ENCODE measurements at places on chromosomes 7 and 10.
A peak's percentile ranks its signal among the peaks of the same experiment; 100 is the strongest.

- DNase-seq, result no peak
Observed at GRCh38 chr10:92419740-92420545, 129.0 kb downstream of the MARCHF5 start.

GRCh38 chr10:73076360-73077183, 20.1 kb downstream of the P4HA1 start:
- no peak for DNase-seq

DNA sequence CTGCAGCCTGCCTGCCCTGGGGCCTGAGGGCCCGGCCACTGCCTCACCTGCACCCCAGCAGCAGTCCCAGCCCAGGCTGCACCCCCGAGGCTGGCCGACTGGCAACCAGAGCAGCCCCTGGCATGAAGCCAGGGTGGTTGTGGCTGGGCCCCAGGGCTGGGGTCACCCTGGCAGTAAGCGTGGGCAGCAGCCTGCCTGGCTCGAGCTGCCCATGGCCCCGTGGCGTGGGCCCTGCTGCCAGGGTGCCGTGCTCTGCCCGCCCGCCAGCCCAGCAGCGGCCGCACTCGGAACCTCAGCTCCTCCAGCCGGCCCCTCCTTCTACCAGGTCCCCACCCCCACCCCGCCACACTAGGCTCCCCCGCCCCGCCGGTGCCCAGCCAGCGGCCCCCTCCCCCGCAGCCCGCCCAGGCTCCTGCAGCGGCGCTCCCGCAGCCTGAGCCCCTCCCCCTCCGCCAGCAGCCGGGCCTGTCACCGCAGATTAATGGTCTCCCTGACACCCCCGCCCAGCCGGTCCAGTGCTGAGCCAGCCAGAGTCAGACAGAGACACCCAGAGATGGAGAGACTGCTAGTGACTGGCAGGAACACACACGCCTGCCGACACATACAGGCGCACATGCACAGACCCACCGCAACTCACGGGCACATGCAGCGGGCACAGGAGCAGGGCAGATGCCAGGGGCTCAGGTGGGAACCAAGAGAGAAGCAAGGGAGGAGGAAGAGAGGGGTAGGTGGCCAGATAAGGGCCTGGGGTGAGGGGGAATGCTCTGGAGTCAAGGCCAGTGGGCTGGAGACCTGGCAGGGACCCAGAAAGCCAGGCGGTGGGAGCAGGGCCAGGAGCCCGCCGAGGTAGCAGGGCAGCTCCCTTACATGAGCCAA, 22.4 kb downstream of the KCNH2 start:
- DNase-seq, result no peak

GRCh38 chr10:126481181-126481580, 92.9 kb upstream of the ADAM12 start:
- DNase-seq, result no peak

GRCh38 chr10:66521506-66521905, 404.3 kb upstream of the LRRTM3 start:
- no peak for DNase-seq

- no peak for DNase-seq
Observed at GRCh38 chr7:156176039-156176438, 363.8 kb upstream of the SHH start.

GRCh38 chr7:149743476-149744255, 29.7 kb downstream of the ZNF467 start:
- DNase-seq, result no peak

DNA sequence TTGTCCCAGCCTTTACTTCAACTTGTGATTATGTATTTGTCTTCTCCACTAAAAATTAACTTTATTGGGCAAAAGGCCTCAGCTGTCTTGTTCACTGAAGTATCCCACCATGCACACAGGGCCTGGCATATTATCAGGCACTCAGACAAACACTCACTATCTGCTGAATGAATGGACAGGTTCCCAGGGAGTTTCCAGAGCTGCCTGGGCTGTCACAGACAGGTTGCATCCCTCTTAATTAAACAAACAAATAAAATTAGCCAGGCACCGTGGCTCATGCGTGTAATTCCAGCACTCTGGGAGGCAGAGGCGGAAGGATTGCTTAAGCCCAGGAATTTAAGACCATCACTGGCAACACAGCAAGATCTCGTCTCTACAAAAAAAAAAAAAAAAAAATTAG, 1.5 kb upstream of the TSPAN14 start:
- DNase-seq, result no peak

DNA sequence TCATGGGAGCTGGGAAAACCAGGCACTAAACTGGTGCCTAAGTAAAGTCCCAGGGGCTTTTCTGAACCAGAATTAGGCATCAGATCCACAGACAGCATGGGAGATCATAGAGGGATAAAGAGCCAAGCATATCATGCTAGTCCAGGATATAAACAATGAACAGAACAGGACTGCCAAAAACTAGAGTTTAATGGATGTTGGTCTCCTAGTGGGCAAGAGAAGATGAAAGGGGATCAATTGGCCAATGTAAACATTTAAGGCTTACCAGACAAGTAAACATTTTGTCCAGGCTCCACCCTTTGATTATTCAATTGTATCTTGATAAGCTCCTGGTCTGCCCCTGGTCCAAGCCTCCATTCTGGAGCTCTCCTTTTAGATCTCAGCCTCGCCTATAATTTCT, 18.9 kb downstream of the MACC1 start:
- no peak for DNase-seq

DNA sequence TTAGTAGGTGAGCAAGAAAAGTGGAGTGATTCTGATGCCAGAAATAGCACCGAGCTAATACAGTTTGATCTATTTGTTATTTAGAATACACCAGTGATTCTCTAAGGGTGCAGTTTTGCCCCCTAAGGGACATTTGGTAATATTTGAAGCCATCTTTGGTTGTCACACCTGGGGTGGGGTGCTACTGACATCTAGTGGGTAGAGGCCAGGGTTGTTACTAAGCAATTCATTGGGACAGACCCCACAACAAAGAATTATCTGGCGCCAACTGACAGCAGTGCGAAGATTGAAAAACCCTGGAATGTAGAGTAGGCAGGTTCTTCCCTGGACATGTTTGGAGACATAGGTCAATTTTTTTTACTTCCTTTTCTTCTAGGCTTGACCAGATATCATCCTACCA, 14.6 kb downstream of the PALS2 start:
- DNase-seq, result peak; percentile 15

DNA sequence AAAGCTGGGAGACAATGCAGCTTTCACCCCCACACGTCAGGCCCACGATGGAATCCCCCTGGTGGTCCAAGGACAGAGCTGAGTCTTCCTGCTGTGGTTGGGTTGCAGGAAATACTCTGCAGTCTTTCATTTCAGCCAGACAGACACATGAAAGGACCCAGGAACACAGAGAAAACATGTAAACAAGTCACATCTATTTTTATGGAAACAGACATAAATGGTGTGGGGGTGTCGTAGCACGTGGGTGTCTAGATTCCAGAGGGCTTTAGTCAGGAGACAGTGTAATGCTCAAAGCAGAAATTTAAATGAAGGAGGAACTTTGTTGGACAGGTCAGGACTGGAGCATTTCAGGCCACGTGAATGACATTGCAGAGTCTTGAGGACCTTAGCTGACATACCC, 444.6 kb downstream of the SUGCT start:
- no peak for DNase-seq

DNA sequence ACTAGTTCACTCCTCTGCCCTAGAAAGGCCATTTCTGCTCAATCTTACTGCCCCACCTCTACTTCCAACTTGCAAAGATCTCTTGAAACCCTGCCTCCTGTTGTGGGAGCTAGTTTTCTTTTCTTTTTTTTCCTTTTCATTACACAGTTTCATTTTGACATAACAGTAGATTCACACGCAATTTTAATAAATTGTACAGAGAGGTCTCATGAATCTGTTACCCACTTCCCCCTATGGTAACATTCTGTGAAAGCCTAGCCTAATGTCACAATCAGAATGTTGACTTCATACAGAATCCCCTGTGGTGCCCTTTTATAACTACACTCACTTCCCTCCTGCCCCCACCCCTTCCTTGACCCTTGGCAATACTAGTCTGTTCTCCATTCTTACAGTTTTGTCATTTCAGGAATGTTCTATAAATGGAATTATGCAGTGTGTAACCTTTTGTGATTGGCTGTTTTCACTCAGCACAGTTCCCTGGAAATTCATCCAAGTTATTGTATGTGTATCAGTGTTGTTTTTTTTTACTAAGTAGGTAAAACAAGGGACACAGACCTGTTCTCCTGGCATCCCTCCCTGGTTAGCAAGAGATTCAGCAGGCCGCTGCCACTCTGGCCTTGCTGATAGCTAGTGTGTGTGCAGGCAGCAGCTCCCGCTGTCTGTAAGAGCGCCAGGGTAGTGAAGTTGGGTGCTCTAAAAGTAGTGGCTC, 21.5 kb downstream of the CHST3 start:
- DNase-seq, result no peak

- DNase-seq, result no peak
Observed at GRCh38 chr7:155919391-155920067, 107.3 kb upstream of the SHH start.

DNA sequence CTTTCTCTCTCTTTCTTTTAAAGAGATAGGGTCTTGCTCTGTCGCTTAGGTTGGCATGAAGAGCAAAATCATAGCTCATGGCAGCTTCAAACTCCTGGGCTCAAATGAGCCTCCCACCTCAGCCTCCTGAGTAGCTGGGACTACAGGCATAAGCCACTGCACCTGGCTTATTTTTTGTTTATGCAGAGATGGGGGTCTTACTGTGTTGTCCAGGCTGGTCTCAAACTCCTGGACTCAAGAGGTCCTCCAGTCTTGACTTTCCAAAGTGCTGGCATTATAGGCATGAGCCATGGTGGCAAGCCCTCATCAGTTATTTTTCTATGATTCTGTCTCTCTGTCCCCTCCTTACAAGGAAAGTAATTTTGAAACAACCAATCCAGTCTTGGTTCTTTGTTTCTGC, 1.1 kb upstream of the BAG3 start:
- no peak for DNase-seq

DNA sequence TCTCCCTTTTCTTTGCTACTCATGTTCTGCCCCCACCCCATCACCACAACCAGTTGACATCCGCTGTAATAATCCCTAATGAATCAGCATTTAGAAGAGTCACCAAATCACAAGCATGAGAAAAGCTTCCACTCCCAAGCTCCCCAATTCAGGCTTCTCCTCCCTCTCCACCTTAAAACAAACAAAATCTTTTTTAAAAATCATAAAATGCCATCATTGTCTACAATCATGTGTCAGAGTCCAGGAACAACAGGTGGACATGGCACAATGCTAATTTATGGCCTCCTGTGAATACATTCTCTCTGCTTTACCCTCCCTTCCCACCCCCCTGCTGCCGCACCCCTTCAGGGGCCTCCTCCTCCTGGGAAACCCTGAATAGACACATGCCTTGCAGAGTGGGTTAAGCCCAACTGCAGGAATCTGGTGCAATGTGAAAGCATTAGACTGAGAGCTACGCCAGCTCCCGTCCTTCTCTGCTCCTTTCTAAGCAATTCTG, 3.7 kb downstream of the LRRC4 start:
- no peak for DNase-seq

- DNase-seq, result no peak
Observed at GRCh38 chr7:47389923-47390630, 191.8 kb downstream of the TNS3 start.

DNA sequence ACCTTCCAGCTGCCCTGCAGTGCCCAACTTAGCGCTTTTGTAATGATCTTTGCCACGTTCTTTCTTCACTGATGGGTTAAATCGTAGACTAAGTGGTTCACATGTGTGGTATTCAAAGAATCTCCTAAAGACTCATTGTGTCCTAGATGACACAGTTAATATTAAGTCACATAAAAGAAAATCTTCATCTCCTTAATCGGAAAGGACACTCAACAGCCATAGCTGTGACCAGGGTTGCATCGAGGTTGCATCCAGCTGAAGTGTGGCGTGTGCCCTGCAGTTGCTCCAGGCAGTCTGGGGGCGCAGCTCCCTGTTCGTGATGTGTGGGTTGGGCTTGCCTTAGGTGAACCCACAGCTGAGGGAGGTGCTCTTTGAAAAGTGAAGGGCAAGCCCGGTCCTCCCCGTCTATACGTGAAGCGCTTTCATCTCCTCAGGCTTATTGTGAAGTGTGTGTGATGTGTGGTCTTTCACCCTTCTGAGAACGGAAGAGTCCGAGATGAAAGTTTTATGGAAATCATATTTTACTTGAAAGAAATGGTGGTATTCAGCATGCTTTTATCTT, 122.7 kb downstream of the TRRAP start:
- no peak for DNase-seq

- no peak for DNase-seq
Observed at GRCh38 chr7:155698633-155699032, 54.2 kb downstream of the RBM33 start.

DNA sequence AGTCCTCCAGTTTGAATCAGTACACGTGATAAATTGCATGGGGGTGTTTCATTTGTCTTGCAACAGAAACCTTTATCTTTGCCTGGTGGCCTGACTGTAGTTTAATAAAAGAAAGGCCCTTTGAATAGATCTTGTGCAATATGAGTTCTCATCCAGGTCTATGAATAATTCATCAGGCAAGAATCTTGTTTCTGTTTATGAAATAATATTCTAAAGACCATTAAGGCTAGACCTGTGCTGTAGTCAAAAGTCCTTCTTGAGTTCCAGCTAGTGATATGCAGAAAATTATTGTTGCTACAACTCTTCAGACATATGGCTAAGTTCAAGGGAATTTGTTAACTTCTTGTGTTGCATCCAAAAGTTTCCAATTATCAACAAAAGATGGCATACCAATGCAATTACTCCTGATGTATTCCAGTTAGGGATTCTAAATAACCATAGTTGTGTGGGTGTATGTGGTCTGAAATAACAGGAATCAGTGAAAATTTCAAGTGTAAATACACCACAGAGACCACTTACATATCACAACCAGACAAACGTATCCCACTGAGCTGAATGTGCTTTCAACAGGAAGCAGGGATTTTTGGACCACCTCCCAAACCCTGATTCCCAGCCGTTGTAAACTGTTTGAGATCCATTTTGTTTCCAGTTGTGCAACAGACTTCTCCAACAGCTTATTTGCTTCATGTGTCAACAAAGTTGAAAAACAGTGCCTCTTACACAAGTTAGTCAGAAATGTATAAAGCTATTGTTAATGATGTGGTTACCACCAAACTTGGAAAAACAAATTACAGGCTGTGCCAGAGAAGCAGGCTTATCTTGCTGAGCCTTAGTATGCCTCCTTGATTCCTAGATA, 54.7 kb upstream of the BICC1 start:
- DNase-seq, result no peak

Data from stimulated activated CD4-positive, alpha-beta T cell treated with anti-CD3 and anti-CD28 coated beads, TNF-alpha, amount 100 ng/mL, for 1 hour (primary cell).